ENCODE measurements at places on chromosomes 11 and 22. TPM values are rescaled to one million over a fixed set of nuclear protein-coding genes. Genes with fewer than 3 reads are reported as not detected.

Gene SMIM35
- not detected for total RNA-seq

- DNase-seq = no peak
- peaks cover 30% of the 10 kb centered on the region for H3K4me1 ChIP-seq
- no peak overlapping the region for H3K4me3 ChIP-seq
- no peaks in the 10 kb centered on the region for H3K36me3 ChIP-seq
- no peak overlapping the region for H3K27ac ChIP-seq
Measured at GRCh38 chr11:96313163-96313562, 29.8 kb downstream of the MAML2 start.

DNA sequence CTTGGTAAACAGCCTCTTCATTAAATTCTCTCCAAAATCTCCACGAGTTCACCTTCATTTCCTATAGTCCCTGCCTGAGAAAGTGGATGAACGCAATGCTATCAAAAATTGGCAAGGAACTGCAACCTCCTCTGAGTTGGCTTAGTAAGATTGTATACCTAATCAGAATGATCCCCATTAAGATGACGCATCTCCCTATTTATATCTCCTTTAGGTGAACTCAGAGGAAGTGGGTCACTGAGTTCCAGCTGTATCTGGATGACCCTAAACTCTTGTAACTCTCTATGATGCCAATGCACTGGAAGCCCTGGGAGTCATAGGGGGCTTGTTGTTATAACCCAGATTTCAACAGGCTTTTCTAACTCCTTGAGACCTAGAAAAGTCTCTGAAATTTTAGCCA lies 48.2 kb downstream of the OR10A6 start:
- H3K4me3 ChIP-seq = no peak overlapping the region
- H3K36me3 ChIP-seq = no peaks in the 10 kb centered on the region
- H3K27ac ChIP-seq = no peak overlapping the region
- no peak for DNase-seq

DNA sequence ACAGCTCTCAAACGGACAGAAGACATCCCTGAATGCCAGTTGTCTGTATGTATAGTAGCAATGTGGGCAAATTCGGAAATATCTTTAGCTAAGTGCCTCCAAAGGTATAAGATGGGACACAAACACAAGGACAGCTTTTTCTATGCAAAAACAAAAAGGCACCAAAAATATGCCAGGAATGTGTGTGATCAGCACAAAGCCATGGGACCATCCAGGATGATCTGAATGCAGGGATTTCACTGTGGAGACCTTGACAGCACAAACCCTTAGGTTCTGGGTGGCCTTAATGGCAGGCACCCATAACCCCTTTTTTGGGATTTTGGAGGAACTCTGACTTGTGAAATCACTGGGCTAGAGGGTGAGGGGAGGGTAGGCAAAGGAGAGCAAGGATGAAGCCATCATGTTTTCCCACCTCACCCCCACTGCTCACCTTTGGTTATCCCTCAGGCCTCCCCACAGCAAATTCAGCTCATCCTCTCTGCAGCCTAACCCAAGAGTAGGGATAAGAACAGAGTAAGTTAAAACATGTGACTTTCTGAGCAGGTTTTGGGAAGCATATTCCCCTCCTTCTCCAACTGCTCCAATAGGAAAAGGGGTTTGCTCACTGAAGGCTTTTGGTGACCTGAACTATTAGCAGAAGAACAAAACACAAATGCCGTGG lies 154.6 kb downstream of the SNX19 start:
- no peak overlapping the region for H3K4me3 ChIP-seq
- peaks cover 10% of the 10 kb centered on the region for H3K4me1 ChIP-seq
- no peak overlapping the region for H3K27ac ChIP-seq
- DNase-seq = no peak
- H3K36me3 ChIP-seq = no peaks in the 10 kb centered on the region

DNA sequence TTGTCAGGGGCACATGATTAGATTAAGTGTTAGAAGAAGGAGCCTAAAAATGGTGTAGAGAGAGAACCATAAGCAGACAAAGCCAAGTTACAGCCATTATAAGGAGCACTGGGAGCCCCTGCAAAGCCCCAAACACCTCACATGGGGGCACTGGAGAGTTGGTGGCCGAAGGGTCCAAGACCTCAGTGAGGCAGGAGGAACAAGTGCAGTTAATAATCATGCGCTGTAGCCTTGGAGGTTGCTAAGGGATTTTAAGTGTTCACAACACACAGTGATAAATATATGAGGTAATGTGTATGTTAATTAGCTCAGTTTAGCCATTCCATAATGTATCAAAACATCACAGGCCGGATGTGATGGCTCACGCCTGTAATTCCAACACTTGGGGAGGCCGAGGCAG lies 54.4 kb upstream of the JAM3 start:
- H3K27me3 ChIP-seq = no peaks in the 10 kb centered on the region
- no peaks in the 10 kb centered on the region for H3K36me3 ChIP-seq
- H3K4me3 ChIP-seq = no peak overlapping the region
- H3K4me1 ChIP-seq = no peaks in the 10 kb centered on the region
- no peak overlapping the region for H3K27ac ChIP-seq
- DNase-seq = peak; percentile 37

Data from body of pancreas (tissue), 4 donors.